ENCODE measurements at places on chromosomes 7 and 10.

DNA sequence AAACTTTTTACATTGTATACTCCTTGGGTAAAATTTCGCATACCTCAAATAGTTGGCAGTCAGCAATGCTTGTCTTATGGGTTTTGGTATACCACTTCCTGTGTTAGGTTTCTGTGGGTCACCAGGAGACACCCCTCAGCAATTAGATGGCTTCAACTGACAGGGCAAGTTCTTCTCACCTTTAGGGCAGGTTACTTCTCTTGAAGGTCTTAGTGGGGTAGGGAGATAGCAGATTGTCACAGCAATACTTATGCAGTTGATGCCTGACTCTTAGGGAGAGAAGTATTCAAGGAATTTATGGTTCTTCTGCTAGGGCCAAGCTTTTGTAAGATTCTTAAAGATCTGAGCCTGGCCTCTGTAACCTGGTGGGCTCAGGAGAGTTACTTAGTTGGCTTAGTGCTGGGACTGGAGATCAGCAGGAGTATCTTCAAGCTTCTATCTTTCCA is 42.9 kb downstream of the MKLN1 start:
- peak; percentile 42 for DNase-seq

- DNase-seq = peak; percentile 47
Observed at GRCh38 chr10:77511498-77512218, 126.0 kb downstream of the KCNMA1 start.

DNA sequence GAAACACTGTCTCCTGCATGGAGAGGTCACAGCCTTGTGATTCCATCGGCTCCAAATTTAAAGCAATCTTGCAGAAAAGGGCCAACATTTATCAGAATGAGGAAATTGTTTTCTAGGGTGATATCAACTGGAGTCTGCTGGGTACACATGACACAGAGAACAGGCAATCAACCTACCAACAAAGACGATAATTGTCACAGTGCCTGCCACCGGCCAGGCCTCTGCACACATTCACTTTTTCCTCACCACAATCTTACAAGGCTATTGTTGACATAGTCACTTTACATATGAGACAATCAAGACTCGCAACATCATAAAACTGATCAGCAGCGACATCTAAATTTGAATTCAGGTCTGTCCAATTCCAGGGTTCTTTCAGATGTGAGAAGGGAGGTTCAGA is 189.4 kb downstream of the KCNMA1 start:
- no peak for DNase-seq

DNA sequence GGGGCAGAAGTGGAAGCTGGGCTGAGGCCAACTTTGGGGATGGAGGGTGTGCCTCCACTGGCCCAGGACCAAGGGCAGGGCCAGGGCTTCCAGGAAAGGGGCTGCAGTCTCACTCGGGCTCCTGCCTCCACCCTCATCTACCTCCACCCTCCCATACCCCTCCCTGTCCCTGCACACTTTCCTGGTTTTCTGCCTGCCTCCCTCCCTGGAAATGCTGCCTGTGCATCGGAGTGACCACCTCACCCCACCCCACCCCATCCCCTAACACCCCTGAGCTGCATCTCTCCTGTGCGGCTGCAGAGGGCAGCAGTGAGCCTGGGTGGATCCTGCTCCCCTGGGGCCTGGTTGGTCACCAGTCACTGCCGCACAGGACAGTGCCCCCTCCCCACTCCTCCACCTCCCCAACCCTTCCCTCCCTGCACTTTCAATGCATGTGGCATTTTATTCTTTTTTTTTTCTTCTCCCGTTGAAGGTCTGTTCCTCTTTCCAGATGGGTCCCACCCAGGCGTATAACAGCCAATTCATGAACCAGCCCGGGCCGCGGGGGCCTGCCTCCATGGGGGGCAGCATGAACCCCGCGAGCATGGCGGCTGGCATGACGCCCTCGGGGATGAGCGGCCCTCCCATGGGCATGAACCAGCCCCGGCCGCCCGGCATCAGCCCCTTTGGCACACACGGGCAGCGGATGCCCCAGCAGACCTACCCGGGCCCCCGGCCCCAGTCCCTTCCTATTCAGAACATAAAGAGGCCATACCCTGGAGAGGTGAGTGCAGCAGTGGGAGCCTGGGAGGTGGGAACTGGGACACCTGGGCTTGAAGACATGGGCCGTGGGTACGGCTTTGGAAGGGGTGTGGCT is 54.1 kb upstream of the PPIF start:
- peak; percentile 42 for DNase-seq

DNA sequence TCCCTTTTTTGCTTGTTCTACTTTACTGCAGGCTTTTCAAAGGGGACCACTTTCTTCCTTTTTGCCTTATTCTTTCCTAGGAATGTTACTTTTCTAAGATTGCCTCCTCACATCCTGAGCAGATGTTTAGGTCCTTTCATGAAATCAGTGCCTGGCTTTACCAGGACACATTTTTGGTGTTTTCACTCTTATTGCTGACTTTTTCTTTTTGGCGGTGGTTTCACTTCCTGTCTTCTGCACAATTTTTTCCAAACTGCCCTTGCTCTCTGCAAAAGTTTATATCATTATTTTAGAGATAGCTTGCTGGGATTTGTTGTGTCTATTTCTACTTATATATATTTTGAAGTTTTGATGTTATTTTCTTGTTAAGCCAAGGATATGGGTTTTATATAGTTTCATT is 332.2 kb upstream of the MTPN start:
- no peak for DNase-seq

DNA sequence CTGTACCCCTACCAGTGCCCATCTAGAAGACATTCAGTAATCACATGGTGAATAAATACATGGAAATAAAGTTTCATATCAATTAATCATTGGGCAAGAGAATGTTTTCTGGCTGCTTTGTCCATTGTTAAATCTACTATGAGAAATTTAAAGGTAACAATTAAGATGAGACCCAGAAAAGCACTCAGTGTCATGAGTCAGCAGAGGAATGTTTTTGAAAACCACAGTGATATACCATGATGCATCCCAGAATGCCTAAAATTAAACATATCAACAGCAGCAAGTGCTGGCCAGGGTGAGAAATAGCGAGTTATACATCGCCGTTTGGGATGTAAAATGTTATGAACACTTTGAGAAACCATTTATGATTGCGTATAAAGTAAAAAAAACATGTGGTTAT is 825.3 kb upstream of the C7orf33 start:
- DNase-seq = no peak

- DNase-seq = no peak
Observed at GRCh38 chr10:33532901-33533300, 198.4 kb upstream of the NRP1 start.

GRCh38 chr10:92124616-92125143 is 166.2 kb downstream of the CPEB3 start:
- no peak for DNase-seq

GRCh38 chr7:47354071-47354470 is 227.8 kb downstream of the TNS3 start:
- no peak for DNase-seq

GRCh38 chr7:36207451-36208291 is 54.6 kb downstream of the EEPD1 start:
- peak; percentile 5 for DNase-seq

GRCh38 chr10:128875030-128875744 is 591.9 kb upstream of the MGMT start:
- no peak for DNase-seq

GRCh38 chr7:115015619-115016018 is 93.7 kb downstream of the MDFIC start:
- no peak for DNase-seq

- no peak for DNase-seq
Observed at GRCh38 chr7:29527505-29528108, 36.0 kb upstream of the PRR15 start.

DNA sequence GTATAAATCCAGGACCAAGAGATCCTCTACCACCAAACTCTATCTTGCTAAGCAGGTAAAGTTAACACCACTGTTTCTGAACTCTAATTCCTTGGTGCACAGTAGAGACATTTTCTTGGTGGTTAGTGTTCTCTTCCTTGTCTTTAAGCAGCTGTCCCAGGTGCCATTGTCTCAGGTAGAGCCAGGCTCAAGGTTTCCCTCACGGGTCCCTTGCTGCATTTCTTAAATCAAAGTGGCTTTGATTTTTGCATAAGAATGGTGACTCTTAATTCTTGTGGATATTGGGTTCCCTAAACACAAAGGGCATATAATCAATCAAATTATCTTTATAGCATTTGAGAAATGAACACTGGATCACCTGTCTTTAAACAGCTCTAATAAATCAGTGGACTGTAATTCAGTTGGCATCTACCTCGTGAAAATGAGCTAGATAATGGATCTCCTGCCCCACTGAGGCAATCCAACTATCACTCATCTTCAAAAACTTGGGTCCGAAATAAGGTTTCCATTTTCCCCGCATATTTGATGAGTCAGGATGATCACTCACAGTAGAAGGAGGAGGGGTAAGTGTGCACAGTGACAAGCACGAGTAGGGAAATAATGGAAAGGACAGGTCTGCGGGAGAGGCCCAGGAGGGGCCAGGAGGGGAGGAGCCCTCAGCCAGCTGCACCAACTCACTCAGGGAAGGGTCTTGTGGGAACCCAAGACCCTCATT is 2.4 kb downstream of the ABCC2 start:
- DNase-seq = no peak

GRCh38 chr10:119341459-119342301 is 134.3 kb downstream of the GRK5 start:
- DNase-seq = peak; percentile 55

DNA sequence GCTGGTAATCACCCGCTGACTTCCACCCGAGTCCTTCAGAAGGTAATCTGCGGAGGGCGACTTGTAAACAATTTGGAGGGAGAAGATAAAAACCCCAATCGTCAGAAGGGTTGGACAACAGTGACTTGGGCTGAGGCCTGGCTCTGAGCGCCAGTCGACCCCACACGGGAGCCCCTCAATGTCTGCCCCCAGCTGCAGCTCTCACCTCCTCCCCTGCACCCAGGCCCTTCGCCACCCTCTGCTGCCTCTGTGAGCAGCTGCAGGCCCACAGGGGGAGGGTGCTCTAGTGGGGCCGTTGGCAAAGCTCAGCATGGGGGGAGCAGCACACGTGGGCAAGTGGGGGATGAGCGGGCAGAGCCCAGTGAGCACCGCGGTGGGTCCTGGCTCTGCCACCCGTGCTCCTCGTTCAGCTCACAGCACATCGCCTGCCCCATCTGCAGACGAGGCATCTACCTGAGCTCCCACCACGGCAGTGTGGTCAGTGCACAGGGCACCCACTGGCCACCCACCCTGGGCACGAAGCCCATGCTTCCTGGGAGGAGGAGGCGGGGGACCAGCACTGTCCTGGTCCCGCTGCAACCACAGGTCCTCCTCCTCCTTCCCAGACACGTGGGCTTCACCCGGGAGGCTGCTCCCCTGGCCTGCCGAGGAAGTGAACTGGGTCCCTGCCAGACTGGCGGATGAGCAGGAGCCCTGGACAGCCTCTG is 280.5 kb downstream of the ELFN1 start:
- no peak for DNase-seq

DNA sequence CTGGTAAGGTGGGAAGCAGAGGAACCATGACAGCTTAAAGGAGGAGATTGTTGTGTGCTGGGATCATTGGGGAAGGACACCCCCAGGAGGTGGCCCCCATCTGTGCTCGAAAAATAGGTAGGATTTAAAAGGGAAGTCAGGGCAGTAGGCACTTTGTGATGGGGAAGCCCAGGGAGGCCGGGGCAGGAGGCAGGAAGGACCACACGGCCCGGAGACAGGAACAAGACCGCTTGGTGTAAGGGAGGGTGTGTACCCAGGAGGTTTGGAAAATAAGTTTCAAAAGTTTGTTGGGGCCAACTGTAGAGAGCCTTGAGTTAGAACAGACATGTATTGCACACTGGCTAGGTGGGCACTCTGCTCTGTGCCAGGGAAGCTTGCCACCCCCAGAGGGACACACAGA is 20.7 kb downstream of the ZNF467 start:
- DNase-seq = no peak

- DNase-seq = peak; percentile 25
Observed at GRCh38 chr10:65555192-65555591, 1370.6 kb upstream of the LRRTM3 start.

GRCh38 chr10:130194194-130194990 is 58.2 kb downstream of the GLRX3 start:
- no peak for DNase-seq

DNA sequence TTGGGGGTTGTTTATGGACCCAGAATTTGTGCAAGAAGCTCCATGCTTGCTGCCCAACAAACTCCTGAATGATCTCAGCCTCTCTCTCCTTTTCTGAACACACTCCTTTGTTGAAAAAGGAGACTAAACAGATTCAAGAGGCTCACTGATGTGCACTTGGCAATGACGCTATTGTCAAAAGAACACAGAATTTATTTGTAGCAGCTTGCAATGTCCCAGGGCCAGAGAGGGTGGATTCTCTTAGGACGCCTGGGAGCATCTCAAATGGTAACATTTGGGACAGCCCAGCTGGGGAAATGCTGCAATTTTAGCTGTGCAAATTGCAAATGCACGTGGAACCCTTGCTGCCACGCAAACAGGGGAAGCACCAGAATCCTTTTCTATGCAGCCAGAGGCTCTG is 79.9 kb downstream of the GPR26 start:
- no peak for DNase-seq

- DNase-seq = peak; percentile 30
Observed at GRCh38 chr10:3172081-3172445, 519 bp downstream of the PITRM1 start.

DNA sequence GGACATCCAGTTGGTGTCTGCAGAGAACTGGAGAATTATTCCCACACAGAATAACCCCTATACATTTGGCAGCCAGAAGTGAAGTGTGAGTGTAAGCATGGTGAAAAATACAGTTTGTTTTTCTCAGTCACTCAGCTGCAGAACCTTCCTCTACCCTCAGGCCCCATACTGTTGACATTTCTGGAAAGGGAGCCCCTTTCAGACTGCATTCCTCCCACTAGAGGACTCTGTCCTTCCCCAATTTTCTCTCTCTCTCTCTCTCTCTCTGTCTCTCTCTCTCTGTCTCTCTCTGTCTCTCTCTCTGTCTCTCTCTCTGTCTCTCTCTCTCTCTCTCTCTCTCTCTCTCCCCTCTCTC is 86.8 kb upstream of the STEAP1B start:
- peak; percentile 70 for DNase-seq

DNA sequence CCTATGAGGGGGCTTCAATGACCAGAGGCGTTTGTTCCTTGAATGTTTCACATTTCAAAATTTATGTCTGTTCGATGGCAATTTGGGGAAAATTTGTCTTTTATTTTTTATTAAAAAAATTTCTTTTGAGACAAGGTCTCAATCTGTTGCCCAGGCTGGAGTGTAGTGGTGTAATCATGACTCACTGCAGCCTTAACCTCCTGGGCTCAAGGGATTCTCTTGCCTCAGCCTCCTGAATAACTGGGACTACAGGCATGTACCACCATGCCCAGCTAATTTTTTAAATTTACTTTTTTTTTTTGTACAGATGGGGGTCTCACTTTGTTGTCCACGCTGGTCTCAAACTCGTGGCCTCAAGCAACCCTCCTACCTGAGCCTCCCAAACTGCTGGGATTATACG is 39.7 kb downstream of the OTUD1 start:
- no peak for DNase-seq

Data from Caco-2 (cell line).